ENCODE measurements at places on chromosomes 4 and X.
A peak's percentile ranks its signal among the peaks of the same experiment; 100 is the strongest.

GRCh38 chr4:145719752-145720624 lies 40.0 kb downstream of the C4orf51 start:
- DNase-seq: no peak

DNA sequence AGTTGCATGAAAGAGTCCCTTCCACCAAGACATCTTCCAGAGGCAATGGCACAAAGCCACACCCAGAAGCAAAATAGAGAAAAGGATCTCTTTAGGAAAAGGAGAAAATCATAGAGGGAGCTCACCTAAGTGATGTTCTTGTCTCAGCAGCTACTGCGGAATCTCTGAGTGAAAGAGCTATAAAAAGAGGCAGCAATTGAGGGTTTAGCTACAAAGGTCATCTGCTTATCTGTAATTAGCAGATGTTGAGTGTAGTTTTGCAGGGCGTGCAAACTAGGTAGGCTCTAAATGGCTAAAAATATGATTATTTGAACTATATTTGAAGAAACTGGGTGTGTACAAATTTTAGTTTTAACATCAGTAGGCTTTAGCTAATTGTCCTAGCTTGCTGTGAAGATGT lies 276.0 kb downstream of the HS3ST1 start:
- DNase-seq: no peak

- DNase-seq: no peak
Observed at GRCh38 chrX:16870862-16871815, 977 bp upstream of the RBBP7 start.

DNA sequence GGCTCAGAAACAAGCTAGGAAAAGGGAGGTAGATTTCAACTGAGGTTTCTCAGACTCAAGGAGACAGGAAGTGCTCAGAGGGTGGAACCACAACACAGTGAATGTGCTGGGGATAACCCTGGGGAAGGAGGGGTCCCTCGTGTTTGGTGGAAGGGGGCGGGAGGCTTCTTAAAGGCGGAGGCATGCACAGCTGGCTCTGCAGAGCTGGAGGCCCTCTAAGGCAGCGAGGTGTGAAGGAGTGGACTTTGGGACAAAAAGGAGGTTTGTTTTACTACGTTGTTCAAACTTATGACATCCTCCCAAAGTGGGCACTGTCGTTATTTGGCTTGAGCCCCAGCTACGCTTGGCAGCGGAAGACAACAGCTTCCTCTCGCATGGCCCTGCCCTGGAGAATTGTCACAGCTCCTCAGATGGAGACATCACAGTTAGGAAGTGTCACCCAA lies 21.7 kb upstream of the MTM1 start:
- DNase-seq: peak; percentile 22

GRCh38 chr4:140740422-140740821 lies 15.8 kb downstream of the TBC1D9 start:
- no peak for DNase-seq

- DNase-seq: no peak
Observed at GRCh38 chrX:42248226-42248625, 324.9 kb upstream of the CASK start.

DNA sequence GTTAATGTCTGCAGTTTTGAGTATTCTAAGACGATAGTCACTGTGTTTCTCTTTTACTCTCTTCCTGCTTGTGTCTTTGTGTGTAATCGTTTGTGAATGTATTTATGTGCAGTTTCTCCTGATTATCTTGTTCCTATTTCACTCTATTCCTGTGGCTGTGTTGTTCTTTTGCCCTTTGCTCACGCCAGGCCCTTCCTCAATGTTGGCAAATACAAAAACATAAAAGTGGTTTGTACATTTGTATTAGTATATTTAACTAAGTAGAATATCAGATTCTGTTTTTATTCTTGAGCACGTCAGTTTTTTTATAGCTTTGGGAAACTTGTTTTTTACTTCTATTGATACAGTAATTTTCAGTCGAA lies 107.6 kb upstream of the BMPR1B start:
- no peak for DNase-seq

DNA sequence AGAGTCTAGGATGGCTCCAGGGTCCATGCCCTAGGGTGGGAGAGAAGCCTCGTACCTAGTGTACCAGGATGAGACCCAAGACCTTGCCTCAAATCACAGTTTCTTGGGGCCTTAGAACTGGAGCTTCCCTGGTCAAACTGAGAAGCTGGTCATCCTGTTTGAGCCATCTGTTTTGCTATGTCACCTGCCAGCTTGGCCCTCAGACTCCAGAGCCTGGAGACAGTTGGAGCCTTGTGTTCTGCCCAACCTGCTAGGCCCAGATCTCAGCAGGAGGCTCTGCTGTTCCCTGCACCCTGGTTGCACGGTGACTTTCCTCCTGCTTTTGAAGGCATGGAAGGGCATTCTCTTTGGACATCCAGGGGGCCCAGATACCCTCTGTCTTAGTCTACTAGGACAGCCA lies 206.3 kb upstream of the ATP6AP2 start:
- DNase-seq: no peak

GRCh38 chrX:28498658-28499057 lies 88.6 kb upstream of the IL1RAPL1 start:
- DNase-seq: no peak

GRCh38 chrX:40279762-40280161 lies 182.0 kb upstream of the BCOR start:
- DNase-seq: no peak

DNA sequence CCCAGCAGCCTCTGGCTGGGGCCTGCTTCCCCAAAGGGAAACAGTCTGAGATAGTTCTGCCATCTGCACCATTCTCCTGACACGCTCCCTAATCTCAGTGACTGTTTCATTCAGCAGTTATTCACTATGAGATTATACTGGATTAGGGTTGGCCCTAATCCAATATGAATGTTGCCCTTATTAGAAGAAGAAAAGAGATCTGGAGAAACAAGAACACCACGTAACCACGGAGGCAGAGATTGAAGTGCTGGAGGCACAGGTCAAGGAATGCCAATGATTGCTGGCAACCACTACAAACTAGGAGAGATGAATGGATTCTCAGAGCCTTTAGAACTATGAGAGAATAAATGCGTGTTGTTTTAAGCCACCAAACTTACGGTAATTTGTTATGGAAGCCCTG lies 7.4 kb downstream of the ACOX3 start:
- DNase-seq: no peak

DNA sequence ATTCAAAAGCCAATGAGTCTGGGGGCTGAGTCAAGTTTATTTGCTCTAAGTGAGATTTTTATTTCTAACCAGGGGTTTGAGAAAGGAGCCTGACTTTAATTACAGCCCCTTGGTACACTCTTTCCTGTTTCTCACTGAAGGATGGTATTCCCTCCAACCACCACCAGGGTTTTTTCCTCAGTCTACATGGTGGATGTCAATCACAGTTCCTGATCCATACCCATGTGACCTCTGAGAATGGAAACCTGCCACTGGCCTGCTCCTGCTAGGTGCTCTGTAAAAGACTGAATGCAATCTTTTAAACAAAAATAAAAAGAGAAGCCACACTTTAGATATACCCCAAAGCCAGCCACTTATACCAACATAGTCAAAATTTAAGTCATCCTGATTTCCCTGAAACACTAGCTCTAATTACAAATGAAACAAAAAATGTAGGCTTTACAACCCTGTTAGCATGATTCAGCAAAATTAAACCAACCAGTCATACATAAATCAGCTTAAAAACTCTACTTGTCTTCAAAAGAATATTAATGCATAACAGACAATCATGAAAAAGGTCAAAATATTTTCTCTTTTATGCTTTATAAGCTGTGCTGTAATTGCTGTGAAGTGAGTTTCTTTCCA lies 112.1 kb upstream of the NWD2 start:
- DNase-seq: no peak

DNA sequence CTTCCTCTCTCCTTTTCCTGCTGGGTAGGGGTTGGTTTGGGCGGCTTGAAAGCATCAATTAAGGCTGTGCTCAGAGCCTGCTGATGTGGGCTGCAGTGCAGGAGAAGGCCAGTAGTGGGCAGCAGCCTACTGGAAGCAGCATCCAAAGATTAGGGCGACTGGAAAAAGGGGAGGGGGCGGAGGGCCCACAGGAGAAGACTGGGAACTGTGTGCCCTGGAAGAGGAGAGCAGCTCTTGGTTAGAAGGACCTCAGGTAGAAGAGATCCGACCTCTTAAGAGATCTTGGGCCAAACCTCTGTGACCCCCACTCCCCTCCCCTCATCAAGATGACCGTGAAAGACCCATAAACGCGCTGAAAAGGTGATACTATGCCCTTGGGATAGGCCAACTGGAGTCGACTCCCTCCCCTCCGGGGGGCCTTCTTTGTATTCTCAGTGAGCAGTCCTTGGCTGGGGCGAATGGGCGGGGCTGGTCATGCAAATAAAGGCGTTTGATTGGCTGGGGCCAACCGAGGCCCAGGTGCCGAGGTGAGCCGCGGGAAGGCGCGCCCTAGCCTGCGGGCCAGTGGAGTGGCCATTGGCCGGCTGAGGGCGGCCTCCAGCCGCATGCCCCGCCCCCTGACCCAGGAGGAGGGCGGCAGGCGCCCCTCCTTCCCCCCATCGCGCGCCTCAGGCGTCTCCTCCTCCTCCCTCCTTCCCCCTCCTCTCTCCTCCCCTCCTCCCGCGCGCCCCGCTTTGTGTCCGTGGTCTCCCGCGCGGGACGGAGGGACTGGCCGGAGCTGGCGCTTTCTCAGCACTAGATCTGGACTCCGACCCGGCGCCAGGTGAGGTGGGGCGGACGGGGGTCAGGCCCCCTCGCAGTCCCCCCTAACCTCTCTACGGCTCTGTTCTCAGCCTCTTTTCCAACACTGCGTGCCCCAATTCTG lies 10.1 kb downstream of the DLG3 start:
- DNase-seq: peak; percentile 61

- no peak for DNase-seq
Observed at GRCh38 chr4:1856943-1857699, 1.2 kb upstream of the LETM1 start.

- DNase-seq: no peak
Observed at GRCh38 chr4:90127706-90128345, 632 bp downstream of the CCSER1 start.

GRCh38 chr4:101420661-101421060 lies 73.3 kb upstream of the PPP3CA start:
- no peak for DNase-seq

GRCh38 chrX:102652031-102652688 lies 877 bp downstream of the GPRASP1 start:
- DNase-seq: no peak

DNA sequence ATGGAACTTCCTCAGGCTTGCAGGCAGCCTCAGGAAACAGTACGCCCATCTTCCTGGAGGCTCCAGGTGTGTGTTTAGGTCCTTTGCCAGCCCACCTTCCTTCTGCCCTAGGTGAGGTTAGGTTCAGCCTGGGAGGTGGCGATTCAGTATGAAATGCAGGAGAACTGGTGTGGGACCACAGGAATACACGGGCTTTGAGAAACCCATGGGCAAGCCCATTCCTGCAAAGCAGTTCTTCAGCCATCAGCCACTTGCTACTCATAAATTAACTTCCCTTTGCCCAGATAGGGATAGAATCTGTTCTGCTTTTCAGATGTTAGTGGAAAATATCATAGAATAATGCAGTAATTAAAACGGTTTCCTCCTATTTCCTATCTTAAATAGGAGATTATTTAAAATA lies 32.2 kb downstream of the TBC1D14 start:
- no peak for DNase-seq

DNA sequence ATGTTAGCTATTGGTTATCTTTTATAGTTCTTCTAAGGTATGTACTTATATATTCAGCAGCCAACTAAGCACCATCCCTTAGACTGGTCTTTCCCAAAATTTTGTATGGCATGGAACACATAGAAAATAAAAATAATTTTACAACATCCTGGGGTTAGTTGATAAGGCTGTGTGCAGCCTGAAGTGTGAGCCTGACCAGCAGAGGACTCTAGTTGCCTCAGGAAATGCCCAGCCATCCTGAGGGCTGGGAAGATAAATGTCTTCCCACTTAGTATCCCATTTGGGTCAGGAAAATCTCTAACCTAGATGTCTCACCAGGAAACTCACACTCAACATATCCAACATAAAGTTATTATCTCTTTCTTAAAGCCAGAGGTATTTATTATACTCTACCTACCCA lies 251.4 kb upstream of the POF1B start:
- DNase-seq: no peak

- DNase-seq: no peak
Observed at GRCh38 chr4:26822546-26822945, 38.1 kb upstream of the STIM2 start.

DNA sequence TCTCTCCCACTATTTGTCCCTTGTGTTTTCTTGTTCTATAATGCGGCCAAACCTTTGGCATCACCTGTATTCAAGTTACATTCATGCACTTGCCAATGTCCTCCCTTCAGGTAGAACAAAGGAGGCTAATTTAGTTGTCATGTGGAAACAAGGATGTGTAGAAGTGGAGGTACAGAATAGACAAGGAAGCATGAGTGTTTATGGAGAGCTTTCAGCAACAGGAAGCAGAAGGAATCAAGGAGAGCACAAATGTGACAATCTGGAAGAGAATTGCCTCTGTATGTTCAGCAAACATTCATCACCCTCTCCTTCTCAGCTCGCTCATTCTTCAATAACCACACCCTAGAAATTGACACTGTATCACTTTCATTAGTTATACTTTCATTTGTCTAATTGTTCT lies 103.4 kb downstream of the SLC7A11 start:
- no peak for DNase-seq

Data from activated T-helper 2 cell treated with anti-CD3 and anti-CD28 coated beads, Interferon-gamma antibody, Interleukin-2, Interleukin-4, amounts not matched to agents 10 μg/mL and 5 μg/mL and 100 μg/mL, durations not matched to agents 14 hours and 24 hours and 36 hours (primary cell).